ENCODE measurements at places on chromosomes 1 and 21.

DNA sequence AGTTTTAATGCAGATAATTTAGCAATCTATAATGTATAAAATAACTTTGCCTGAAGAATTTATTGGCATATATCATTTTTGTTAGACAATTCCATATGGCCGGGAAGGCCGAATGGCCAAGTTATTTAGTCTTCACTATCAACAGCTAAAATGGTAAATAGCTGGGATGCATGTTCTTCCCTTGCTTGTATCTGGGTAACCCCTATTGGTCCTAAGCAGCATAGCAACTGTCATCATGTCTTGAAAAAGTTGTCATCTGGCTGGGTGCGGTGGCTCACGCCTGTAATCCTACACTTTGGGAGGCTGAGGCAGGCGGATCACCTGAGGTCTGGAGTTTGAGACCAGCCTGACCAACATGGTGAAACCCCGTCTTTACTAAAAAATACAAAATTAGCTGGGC lies 340.0 kb upstream of the DPYD start:
- no peak for DNase-seq

GRCh38 chr1:81113688-81114087 lies 687.0 kb upstream of the ADGRL2 start:
- DNase-seq = no peak

DNA sequence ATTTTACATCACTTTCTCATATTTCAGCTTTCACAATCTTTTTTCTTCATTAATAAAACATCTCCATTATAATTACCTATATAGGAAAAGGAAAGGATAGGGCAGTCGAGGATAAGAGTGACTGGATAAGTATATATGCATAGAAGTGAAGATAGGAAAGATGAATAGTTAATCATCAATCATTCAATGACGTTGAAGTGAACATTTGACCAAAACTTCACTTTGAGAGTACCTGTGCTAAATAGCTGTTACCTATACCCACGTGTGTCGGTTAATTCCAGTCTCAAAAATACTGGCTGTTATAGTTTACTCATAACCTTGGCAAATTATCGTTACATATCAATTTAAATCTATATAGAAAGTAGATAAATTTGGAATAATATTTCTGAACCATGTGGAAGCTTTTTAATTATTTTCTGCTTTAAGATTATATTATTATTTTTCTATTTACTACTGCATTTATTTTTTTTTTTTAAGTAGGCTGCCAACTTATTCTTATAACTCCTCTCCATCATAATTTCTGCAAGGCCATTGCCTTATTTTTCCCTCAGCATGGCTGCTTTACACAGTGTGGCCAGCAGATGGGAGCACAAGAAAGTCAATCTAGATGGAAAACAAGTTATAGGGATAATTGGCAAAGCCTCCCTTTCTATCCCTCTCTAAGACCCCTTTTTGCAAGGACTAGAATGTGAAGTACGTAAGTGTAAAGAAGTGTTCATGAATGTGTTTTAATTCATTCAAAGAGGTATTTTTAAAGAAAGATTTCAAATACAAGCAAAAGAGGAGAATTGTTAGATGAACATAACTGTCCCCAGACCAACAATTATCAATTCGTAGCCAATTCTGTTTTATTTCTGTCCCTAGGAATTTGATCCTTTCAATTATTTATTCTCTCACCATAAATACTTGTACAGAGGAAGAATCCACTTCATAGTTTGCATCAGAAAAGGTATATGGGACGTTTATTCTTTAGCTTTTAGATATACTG lies 290.4 kb downstream of the KCNT2 start:
- peak; percentile 9 for DNase-seq

GRCh38 chr1:46168477-46168876 lies 6.4 kb upstream of the TSPAN1 start:
- DNase-seq = no peak

DNA sequence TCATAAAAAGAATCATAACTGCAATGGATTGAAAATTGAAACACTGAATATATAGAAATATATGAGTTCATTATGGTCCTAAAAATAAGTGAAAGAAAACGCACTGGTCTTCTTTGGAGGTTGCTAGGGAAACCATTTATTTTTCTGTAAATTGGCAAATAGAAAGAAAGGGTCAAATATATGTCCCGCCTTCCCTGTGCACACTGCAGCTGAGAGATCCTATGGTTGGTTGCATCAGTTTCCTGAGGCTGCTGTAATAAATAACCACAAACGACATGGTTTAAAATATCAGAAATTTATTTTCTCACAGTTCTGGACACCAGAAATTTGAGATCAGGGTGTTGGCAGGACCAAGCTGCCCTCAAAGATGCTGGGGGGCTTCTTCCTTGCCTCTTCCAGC lies 35.0 kb downstream of the CA6 start:
- DNase-seq = no peak

- DNase-seq = peak; percentile 82
Observed at GRCh38 chr1:26284597-26285347, 4.9 kb downstream of the SH3BGRL3 start.

- DNase-seq = no peak
Observed at GRCh38 chr1:117466761-117467160, 99.5 kb downstream of the MAN1A2 start.

- no peak for DNase-seq
Observed at GRCh38 chr1:226728448-226728847, 10.6 kb downstream of the ITPKB start.

- DNase-seq = no peak
Observed at GRCh38 chr1:201409440-201409839, 10.3 kb upstream of the LAD1 start.

DNA sequence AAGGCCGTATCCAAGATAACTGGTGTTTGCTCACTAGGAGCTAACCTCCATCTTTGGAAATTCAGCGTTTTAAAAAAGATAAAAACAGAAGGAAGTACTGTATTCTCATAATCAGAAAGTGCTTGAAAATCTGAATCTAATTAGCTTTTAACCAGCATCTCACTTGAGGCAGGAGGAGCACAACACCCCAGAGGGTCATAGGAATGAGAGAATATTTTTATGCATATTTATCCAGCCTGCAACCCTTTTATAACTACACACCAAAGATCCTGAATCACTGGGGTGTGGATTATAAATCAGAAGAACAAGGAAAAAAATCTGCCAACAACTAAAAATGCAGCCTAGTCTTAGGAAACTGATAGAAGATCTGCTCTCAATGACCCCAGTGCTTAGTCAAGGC lies 68.0 kb upstream of the PTCH2 start:
- DNase-seq = no peak

DNA sequence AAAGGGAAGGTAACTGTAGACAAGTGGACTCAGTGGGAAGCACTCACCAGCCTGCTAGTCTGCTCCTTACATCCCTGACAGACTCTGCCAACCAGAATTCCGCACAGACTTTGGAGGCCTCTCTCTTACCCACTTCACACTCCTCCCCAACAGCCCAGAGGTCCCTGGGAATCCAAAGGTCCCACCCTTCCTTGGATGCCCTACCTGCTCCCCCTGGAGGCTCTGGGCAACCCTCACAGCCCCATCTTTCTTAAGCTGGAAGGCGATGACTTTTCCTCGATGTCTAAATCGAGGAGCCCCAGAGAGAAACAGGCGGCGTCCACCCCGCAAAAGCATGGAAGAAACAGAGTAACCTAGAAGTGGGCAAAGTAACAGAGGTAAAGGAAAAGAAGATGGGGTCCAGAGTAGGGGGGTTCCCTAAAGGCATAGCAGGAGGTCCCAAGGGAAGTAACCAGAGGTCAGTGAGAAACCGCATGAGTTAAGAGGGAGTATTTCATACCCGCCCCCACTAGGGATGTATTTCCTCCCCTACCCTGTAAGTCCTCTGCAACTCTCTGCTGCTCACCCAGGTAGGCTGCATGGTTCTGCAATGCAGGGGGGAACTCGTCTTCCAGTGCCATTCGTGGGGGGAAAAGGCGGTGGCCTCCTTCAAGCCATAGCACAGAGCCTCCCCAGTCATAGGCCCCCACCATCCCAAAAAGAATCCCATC lies 8.4 kb downstream of the ITGA10 start:
- no peak for DNase-seq

GRCh38 chr21:43287111-43287760 lies 118.4 kb downstream of the CRYAA start:
- DNase-seq = no peak

DNA sequence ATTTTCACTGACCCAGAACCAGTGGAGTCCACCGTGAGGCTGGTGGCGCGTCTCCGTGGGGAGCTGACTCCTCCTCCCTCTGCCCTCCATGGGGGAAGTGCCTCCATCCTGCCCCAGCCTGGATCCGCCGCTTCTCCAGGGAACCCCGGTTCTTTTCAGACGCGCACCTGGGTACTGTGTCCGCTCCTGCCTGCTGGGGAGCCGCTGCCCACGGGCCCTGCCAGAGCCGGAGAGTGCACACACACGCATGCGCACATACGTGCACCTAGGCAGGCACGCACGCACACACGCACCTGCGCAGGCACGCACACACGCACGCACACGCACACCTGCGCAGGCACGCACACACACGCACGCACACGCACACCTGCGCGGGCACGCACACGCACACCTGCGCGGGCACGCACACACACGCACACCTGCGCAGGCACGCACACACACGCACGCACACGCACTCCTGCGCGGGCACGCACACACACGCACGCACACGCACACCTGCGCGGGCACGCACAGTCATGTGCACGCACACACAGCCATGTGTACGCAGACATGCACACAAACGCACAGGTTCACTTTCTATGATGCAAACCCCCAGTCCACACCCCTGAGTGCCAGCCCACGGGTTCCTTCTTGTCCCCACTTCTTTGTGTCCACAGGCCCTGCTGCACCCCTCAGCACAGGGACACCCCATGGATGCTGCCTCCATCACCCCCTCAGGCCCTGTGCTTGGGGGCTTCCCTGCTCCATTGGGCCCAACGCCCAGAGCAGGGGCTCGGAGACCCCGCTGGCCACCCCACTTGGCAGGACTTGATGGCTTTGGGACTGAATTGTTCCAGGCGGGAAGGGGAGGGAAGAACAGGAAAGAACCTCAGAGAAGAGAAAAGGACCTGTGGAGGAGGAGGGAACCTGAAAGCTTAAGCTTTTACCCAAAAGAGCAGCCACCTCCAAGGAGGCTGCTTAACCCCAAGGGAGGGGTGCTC lies 42.7 kb downstream of the MORN1 start:
- no peak for DNase-seq

DNA sequence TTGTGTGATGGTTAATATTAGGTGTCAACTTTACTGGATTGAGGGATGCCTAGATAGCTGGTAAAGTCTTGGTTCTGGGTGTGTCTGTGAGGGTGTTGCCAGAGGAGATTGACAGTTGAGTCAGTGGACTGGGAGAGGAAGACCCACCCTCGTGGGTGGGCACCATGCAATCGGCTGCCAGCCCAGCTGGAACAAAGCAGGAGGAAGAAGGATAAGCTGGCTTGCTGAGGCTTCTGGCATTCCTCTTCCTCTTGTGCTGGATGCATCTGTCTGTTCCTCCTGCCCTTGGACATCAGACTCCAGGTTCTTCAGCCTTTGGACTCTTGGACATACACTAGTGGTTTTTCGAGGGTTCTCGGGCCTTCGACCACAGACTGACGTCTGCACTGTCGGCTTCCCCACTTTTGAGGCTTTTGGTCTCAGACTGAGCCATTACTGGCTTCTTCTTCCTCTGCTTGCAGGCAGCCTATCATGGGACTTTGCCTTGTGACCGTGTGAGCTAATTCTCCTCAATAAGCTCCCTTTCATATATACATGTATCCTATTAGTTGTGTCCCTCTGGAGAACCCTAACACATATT lies 184.3 kb upstream of the LMO4 start:
- no peak for DNase-seq

- no peak for DNase-seq
Observed at GRCh38 chr1:168293356-168293755, 12.7 kb downstream of the TBX19 start.

- DNase-seq = no peak
Observed at GRCh38 chr1:152968248-152968647, 2.2 kb upstream of the SPRR4 start.

DNA sequence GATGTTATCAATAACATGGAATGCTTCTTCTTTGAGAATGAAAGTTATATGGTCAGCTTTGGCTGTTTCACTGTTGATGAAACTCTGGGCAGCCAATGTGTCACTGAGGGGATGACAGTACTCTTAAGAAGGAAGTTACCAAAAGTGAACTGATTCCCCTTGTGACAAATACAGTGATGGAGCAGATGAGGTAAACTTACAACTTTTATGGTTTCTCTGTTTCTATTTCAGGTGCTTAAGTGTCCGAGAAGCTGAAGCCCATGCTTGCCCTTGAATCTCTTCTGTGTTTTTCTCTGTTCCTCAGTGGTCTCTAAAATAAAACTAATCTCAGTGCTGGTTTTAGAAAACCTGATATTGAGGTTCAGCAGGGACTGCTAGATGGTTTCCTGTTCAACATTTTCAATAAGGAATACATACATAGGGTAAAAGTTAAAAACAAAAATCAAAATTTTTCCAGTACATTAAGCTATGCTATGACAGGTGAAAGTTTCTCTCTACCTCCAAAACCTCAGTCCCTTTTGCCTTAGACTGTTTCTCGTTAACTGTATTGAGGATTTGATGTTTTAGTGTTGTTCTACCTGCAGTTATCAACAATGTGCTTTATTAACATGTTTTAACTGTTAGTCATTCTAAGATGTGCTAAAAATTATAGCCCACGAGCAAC lies 454.4 kb upstream of the ADGRL4 start:
- DNase-seq = no peak

- peak; percentile 20 for DNase-seq
Observed at GRCh38 chr1:178724728-178725465, at the start of gene RALGPS2. RALGPS2 (plus strand) TSS chr1:178725244; CDS start chr1:178776765, 51,521 bp downstream.

GRCh38 chr1:230102046-230102445 lies 35.0 kb downstream of the GALNT2 start:
- DNase-seq = no peak

DNA sequence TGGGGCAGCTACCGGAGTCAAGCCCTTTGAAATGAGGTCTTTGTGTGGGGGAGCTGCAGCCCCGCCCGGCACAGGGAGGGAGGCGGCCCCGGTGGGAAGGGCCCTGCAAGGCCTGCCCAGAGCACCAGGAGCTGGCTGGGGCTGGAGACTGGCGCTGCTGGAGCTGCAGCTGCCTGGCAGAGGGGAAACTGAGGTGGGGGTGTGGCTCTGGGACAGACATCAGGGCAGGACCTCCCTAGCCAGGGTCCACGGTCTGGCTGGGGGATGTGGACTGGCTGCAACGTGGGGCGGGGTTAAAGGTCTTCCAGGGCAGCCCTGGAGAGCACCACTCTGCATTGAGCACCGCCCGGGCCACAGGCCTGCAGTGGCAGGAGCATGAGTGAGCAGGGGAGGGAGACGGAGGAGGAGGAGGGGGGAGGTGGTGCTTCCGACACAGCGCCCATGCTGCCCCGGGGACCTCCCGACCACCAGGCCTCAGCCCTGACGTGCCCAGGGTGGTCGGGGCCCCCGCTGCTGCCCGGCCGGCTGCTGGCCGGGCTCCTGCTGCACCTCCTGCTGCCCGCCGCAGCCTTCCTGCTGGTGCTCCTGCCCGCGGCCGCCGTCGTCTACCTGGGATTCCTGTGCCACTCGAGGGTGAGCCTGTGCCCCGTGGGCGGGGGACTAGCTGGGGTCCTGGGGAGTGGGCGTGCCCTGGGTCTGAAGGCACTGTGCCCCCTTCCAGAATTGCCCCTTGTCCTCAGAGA lies 4.8 kb upstream of the ANKRD65 start:
- DNase-seq = no peak

All from SW 1271 (cell line).